Lower leg skin (tissue), 4 donors: ENCODE measurements at places on chromosomes 6 and 20.

GRCh38 chr20:59985164-59985563, 26.9 kb downstream of the CDH26 start:
- no peak for DNase-seq

DNA sequence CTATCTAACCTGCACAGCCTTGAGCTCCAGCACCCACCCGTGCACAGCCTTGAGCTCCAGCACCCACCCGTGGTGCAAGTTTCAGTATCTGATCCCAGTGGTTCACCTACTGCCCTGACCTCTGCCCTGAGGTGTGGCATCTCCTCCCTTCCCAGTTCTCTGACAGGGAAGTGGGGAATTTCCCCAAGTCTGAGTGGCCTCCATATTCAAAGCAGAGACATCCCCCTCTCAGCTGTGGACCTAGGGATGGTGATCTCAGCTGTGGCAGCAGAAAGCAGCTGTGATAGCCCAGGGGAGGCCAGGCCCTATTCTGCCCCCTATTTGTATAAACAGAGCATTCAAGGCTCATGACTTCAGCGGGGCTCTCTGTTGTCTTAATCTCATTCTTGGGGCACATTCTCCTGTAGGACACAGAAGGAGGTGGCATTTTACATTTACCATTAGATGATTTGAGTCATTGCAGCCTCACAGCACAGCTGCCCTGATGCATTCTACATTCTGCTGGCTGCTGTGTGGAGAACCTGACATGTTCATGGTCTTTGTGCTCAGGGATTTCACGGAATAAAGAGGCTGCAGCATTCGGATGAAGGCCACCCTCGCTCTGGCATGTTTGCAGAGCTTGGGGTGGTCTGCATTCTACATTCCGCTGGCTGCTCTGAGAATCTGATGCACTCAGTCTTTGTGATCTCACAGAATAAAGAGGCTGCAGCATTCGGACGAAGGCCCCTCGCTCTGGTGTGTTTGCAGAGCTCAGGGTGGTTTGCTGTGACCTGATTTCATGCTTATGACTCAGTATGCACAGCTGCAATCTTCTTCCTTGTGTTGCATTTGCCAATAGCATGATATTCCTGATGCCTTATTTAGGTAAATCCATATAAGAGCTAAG, 16.9 kb downstream of the GPR31 start:
- no peak for DNase-seq

GRCh38 chr20:61875221-61875885, 190.3 kb downstream of the TAF4 start:
- DNase-seq = no peak

GRCh38 chr6:157653521-157653920, 169.5 kb upstream of the SNX9 start:
- DNase-seq = peak; percentile 75

DNA sequence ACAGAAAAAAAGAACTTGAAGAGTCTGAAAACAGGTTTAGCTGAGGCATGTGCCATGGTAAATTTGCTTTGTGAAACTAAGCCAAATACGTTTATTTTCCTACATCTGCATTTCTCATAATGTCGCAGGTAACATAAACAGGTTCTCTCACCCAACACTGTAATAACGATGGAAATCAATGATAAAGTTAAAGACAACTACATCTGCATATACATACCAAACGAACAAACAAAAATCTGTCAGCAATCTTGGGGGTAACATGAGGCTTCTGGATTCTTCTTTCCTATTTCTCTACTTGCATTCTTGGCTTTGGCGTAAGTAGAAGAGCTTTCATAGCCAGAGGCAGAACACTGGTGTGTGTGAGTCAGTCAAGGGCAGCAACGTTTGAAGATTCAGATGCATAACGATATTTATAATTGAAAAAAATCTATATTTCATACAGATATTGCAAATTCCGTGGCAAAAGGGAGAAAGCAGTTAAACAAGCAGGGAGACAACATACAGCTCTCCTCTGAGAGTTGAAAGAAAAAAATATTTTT, 195.1 kb downstream of the EDN1 start:
- DNase-seq = no peak

DNA sequence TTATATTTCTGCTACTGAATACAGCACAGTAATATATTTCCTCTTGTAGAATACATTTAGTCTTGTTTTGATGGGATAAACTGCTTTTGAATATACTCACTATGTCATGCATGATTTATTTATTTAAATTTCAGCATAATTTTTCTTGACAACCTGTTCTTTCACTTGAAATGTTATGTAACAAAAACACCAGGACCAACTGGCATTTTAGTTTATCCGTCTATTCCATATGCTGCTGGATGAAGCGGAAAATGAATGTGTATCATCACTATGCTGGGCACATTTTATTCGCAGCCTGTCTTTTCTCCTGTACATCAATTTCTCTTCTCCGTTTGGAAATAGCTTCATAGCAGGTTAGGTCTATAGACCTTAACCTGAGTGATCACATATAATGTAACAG, 206.8 kb upstream of the PLCB4 start:
- no peak for DNase-seq

- peak; percentile 28 for DNase-seq
These were observed 164.9 kb upstream of the RREB1 start for GRCh38 chr6:6942831-6943230.

- no peak for DNase-seq
These were observed 6.3 kb upstream of the FOXF2 start for GRCh38 chr6:1382883-1383728.

- DNase-seq = no peak
These were observed 62.1 kb upstream of the ADGRB3 start for GRCh38 chr6:68572975-68573374.

DNA sequence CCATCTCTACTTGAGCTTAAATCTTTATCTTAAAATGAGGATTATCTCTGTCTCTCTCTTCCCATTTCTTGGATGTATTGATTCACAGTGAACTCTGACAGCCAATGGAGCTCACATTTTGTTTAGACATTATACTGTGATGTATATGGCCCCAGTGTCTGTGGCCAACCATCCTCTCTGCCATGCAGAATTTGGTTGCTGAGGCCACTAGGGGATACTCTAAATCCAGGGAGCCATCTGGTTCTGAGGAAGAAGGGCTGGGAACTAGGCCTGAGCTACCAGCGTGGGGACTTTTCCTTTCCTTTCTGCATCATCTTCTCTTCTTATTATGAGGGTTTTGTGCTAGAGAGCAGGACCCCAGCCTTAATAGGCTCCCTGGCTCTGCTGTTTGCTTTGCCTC, 59.1 kb upstream of the RIPOR2 start:
- no peak for DNase-seq

GRCh38 chr6:47132724-47133123, 90.6 kb upstream of the ADGRF1 start:
- no peak for DNase-seq

GRCh38 chr6:14763139-14763538, 482.7 kb upstream of the JARID2 start:
- DNase-seq = peak; percentile 58

GRCh38 chr6:37966801-37967200, 147.3 kb downstream of the ZFAND3 start:
- DNase-seq = no peak

DNA sequence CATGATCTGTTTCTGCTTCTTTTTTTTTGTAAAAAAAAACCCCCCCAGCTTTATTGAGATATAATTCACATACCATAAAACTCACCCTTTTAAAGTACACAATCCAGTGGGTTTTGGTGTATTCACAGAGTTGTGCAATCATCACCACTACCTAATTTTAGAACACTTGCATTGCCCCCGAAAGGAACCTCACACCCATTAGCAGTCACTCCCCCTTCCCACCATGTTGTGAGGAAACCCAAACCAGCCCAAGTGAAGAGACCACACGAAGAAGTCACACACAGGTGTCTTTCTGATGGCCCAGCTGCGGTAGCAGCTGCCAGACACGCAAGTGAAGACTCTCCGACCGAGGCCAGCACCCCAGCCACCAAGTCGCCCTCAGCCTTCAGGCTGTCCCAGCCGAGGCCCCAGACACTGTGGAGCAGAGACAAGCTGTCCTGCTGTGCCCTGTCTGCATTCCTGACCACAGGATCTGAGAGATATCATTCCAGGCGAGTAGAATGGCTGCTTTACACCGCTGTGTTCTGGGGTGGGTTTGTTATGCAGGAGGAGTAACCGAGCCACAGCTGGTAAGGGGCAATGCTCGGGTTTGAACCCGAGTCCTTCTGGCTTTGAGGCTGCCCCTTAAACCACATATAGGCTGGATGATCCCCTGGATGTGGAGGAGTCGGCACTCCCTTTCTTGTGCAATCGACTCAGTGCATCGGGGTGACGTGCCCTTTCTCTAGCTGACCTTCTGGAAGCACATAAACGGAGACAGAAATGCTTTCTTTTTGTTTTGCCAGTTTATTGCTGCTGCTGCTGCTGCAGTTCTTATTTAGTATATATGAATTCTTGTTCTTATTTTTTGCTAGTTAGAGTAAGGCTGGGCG, 59.1 kb upstream of the PTPN1 start:
- DNase-seq = peak; percentile 58

- DNase-seq = no peak
These were observed 99.8 kb upstream of the PDE10A start for GRCh38 chr6:165762876-165763275.

DNA sequence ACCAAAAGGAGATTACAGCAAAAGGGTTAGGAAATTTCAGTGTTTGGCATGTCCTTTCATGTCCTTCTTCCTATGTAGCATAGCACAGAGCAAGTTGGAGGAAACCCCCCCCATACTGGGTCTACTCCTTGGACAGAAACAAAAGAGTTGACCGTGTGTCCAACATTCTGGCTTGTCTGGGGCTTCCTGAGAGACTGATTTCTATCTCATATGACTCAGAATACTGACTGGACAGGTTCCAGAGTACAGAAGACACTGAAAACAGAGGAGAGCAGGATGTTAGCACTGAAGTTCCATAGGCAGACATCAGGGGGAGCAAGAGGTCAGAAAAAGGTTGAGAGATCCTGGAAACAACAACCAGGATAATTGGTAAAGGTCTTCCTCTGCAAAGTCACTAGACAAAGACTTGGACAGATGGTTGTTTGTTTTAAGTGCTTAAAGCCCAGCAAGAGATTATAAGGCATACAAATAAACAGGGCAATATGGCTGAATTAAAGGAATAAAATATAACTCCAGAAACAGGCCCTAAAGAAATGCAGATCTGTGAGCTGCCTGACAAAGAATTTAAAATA, 48.4 kb downstream of the USP49 start:
- no peak for DNase-seq

- DNase-seq = peak; percentile 59
These were observed 14.1 kb upstream of the CPNE5 start for GRCh38 chr6:36853325-36853724.

DNA sequence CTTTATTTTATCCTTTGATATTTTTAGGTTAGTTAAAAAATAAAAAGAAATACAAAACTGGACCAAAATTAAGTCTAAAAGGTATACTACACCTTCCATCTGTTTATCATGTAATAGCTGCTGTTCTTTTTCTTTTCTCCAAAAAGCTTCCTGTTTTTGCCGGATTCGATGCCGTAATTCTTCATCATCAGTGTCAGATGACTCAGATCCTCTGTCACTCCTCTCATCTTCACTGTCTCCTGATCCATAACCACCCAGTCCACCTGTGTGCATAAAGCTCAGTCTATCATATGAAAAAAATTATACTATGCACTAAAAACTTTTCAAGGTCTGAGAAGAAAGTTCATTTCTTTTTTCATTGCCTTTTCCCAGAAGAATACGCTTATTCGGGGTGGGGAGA, 8.5 kb upstream of the COQ3 start:
- DNase-seq = no peak

DNA sequence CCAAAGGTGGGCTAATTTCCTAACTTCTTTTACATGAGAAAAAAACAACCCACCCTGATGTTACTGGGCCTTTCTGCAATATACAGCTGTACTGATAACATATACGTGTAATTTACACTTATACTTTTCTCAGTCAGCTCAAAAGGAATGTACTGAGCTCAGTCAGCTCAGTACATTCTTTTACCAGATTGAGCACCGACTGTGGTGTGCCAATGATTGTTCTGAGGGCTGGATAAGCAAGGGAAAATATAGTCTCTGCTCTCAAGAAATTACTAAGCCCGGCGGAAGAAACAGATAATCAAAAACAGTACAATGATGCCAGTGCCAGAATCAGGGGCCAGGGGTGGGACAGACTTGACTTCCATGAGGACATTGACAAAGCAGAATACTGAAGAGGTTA, 10.0 kb upstream of the BLOC1S5 start:
- no peak for DNase-seq

DNA sequence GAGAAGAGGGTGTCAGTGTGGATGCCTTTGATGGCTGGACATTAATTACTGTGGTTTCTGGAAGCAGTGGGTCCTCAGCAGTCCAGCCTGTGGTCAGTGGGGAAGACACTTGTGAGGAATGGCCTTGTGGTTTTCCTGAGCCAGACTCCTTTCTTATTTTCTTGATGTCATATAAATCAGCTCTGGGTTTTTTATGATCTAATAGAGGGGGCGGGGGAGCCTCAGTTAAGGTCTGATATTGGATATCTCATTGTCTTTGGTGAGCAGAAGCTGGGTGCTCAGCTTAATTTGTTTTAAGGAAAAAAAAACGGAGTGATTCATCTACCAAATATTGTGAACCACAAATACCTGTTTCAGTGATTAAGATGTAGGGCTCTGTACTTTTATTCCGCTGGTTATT, 62.1 kb downstream of the OTOR start:
- DNase-seq = no peak

- no peak for DNase-seq
These were observed 15.2 kb downstream of the TAB2 start for GRCh38 chr6:149332602-149333265.

DNA sequence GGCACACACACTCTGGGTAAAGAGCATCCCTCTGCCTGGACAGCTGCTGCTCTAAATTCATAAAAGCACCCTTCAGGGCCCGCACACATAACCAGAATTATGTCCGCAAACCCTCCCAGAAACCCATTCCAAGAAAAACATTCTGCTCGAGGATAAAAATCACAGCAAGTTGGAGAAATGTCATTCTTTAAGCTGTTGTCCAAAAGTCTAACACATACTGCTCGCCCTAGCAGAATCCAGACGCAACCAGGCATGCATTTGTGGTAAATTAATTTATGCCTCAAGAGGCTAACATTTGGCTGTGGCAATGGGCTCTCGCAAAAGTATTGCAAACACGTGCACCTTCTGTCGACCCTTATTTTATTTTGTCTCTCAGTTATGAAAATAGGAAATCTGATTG, 116.1 kb upstream of the INSM1 start:
- no peak for DNase-seq
